Peyer's patch (tissue), 4 donors: ENCODE measurements at places on chromosomes 4 and X.

GRCh38 chr4:104906276-104906675, 240.4 kb upstream of the TET2 start:
- no peak for DNase-seq

DNA sequence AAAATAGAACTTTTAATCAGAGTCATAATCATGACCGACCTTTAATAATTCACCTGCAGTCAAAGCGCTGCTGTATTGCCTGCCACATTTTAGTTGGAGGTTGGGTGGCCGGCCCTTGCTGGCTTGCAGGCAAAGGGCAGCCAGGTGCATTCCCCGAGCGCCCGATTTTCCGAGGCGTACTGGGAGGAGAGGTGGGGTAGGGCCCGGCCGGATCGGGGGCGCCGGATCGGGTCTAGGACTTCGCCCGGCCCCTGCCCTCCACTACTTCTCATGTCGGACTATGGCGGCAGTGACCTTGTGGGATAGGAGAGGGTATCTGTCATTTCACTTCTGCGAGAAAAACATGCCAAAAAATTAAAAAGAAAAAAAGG, 2.5 kb upstream of the RS1 start:
- peak; percentile 41 for DNase-seq

DNA sequence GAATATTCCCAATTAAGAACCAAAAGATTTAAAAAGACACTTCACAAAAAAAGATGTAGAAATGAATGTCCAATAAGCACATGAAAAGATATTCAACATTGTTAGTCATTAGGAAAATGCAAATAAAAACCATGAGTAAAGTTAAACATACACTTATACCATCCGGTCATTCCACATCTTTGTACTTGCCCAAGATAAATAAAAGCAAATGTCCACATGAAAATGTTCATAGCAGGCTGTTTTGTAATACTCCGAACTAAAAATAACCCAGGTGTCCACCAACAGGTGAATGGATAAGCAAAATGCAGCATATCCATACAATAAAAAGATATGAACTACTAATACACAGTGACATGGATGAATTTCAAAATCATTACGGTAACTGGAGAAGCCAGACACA, 28.6 kb upstream of the ZCCHC4 start:
- no peak for DNase-seq

DNA sequence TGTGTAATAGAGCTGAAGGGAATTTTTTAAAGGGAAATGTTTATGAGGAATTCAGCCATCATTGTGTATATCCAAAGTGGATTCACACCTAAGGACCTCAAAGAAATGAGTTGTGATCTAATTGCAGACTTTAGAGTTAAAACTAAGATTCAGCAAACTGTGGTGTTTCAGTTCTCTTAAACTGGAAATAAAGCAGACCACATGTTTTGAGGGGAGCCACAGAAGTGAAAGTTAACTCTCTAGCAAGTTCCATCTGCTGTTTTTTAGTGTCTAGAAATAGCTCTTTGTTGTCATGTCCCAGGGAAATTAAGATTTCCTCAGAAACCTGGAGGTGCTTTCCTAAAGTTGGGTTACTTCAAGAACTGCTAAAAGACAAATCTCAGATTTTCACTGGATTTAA, 97.3 kb upstream of the DDX3X start:
- DNase-seq: no peak

DNA sequence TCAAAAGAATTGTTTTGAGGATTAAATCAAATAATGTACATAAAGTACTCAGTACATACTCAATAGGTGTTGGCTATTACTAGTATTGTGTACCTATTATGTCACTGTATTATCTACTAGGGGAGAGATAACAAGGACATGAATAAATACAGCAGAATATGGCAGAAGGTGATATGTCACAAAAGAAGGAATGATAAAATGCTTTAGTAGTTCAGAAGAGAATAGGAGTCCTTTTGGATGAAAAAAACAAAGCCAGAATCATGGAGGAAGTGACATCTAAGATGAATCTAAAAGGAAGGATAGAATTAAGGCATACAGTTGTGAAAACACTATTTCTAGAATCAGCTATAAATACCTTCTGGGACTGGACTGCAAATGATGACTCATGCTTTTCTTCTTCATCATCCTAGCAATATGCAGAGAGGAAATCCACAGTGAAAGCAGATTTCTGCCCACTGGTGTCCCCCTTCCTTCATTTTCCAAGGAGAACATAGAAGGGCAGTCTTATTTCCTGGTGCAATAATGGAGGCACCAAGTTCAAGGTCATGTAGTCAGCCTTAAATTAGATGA, 98.7 kb downstream of the GLUD2 start:
- DNase-seq: no peak

- no peak for DNase-seq
These were observed 176.0 kb downstream of the COX18 start for GRCh38 chr4:72893354-72894066.

DNA sequence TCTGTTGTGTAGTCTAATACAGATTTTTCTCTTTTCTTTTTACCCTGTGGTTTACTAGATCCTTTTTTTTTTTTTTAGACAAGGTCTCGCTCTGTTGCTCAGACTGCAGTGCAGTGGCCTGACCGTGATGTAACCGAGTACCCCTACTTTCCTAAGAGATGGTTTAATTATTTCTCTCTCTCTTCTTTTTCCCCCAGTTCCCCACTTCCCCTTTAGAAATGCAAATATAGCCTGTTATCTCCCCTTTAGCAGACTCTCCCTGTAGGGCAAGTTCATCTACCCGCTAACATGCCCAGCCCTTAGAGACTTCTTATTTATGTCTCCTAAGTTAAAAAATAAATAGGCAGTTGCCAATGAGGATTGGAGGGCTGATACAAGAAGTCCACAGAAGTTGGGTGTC, 4.5 kb downstream of the SNX25 start:
- DNase-seq: peak; percentile 62

DNA sequence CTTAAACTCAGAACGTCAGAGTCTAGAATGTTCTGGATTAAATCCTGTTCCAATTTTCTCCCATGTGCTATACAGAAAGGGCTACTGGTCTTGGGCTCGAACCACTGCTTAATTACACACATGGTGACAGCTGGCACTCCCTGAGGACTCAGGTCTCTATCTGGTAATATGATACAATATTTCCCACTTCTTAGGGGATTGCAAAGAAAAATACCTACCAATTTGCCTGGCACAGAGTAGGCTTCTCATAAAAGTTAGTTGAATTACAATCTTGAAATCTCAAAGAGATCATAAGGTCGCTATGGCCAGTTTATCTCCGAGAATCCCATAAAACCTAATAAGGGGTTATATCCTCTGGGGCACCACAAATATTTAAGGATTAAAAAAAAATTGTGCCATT, 8.6 kb downstream of the GPM6B start:
- no peak for DNase-seq

GRCh38 chrX:138849521-138849920, 138.0 kb upstream of the FGF13 start:
- no peak for DNase-seq

DNA sequence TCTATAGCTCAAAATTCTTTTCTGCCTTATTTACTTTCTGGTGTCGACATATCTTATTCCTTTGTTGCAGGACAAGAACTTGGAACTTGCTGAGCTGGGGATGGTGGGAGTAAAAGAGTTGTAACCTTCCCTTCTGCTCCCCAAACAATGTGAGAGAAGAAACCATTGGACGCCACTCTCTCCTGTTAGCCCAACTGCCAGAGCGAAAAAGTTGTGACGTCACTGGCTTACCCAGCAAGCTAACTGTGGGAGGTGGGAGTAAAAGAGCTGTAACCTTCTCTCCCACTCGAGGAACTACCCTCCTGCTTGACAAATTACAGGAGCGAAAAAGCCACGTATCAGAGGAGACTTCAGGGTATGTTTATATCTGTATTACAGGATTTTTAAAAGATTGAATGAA, 90.0 kb upstream of the PCDH10 start:
- no peak for DNase-seq
